Fibroblast of upper back skin (primary cell): ENCODE measurements at places on chromosomes 16 and 17.

GRCh38 chr17:64154717-64155116 is 24.8 kb upstream of the ERN1 start:
- DNase-seq = no peak

DNA sequence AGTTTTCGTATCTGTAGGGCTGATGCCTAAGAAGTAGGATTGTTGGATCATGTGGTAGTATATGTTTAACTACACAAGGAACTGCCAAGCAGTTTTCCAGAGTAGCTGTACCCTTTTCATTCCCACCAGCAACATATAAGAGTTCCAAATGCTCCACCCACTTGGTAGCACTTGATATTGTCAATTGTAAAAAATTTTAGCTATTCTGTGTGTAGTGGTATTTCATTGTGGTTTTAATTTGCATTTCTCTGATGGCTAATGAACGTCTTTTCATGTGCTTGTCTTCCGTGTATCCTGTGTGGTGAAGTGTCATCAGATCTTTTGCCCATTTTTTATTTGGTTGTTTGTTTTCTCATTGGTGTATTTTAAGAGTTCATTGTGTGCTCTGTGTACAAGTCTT is 69.7 kb downstream of the TANC2 start:
- peak; percentile 54 for DNase-seq

- DNase-seq = no peak
These were observed 179.6 kb downstream of the CCT6B start for GRCh38 chr17:34781571-34782108.

DNA sequence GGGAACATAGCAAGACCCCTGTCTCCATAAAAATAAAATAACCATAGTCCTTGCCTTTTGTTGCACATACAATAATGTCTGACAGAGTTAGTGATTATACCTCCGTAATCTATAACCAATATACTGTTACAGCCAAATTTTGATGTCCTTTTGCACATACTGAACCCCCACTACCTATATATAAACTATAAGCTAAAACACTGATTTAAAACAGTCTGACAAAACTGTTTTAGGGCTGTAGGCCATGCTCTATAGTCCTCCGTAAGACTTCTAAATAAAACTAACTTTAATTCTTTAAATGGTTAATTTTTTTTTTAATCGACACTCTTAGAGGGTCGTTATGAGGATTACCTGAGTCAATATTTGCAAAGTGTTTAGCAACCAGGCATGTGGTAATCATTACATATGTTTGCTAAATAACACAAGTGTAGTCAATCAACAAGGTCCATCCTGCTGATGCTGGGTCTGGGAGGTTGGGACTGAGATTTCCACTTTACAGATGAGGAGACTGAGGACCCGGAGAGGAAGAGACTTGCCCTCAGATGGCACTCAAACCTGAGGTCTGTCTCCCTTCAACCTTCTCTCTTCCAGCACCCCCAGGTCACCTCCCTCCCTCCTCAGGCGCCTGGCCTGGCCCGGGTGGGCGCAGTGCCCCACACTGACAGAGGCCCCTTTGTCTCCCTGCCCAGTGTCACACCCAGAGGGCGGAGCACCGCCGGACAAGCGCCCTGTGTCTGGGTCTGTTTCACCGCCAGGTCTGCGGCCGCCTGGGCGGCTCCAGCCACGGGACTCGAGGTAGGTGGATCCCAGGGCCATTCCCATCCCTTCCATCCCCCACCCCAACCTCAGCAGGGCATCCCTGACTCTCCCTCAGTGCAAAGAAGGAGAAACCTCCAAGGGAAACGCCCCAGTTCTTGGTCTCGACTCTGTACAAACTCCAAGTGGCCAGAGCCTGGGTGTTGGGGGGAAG is 10.3 kb downstream of the ZNF385C start:
- no peak for DNase-seq

DNA sequence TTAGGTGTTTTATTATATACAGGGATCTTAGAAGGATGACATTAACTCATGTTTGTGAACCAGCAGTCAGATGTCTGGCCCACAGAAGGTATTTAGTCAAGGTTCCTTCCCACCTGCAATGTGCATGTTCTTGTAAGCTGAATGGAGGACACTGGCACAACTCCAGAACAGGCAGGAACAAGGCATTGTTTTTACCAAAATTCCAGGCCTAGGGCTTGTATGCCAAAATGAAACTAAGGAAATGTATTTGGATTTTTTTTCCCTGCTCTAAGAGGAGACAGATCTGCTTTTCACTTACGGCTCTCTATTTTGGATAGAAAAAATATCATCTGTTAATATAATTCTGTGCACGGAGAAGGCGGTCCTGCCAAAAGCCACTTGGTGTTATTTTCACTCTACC is 312.5 kb downstream of the GRIN2A start:
- no peak for DNase-seq

DNA sequence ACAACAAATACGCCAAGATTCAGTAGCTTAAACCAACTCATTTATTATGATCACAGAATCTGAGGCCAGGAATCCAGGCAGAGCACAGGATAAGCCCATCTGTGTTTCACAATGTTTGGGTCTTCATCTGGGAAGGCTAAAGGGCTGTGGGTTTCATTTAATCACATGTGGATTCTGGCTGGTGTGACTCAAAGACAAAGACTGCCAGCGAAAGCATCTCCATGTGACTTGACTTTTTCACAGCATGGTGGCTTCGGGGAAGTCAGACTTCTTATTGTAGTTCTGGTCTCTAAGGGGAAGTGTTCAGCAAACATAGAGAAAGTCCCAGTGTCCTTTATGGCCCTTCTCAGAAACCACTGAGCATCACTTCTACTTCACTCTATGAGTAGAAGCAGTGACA is 1014.4 kb upstream of the GOT2 start:
- DNase-seq = peak; percentile 18

DNA sequence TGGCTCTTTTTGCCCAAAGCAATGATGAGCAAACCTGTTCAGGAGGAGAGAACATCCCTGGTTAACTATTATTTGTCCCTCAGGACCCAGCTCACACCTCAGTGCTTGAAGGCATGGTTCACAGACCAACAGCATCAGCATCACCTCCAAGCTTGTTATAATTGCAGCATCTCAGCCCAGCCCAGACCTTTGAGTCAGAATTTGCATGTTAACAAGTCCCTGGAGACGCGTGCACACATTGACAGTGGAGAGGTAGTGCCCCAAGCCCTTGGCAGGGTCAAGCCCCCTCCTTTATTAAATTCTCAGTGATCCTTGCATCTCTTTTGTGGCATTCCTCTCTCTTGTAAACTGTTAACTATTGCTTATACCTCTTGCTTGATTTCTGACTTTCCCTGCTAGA is 488.6 kb downstream of the HAPSTR1 start:
- DNase-seq = no peak

- no peak for DNase-seq
These were observed 8.9 kb upstream of the TENT4B start for GRCh38 chr16:50144211-50144610.

DNA sequence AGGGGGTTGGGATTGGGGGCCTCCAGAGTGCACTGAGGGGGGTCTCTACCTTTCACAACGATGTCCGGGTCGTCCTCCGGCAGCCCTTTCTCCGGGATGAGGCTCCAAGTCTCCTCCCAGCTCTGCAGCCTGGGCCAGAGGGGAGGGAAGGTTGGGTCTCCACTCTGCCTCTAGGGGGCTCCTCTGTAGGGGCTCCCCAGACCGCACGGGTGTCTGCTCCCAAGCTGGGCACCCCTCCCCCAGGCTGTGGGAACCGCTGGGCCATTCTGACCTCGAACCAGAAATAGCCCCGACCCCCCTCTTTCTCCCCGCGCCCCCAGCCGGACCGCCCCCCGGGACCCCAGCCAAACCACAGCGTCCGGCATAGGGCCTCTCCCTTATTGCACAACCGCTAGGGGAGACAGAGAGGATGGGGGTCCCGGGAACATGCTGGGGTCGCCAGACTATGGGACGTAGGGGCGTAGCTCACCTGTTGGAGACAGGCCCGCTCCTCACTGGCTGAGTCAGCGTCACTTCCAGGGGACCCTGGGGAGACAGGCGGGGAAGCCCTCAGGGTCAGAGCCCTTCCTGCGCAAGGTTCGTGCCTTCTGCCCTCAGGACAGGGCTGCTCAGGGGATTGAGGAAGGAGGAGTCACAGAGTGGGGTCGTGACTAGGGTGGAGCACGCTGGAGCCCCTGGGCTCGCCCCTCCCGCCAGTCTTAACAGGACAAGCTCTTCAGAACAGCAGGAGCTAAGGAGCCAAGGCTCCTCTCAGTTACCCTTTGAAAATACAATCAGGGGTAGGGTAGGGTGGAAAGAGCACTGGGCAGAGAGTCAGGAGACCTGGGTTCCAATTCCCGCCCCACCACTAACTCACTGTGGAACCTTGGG is 2.7 kb downstream of the PLEKHH3 start:
- peak; percentile 60 for DNase-seq

GRCh38 chr16:88432753-88433152 is 20.3 kb upstream of the ZFPM1 start:
- DNase-seq = no peak

- peak; percentile 25 for DNase-seq
These were observed 3.9 kb upstream of the WFIKKN2 start for GRCh38 chr17:50831471-50831928.

GRCh38 chr17:36888236-36888951 is 48.9 kb upstream of the LHX1 start:
- DNase-seq = no peak

GRCh38 chr17:33220036-33220435 is 73.1 kb downstream of the ASIC2 start:
- no peak for DNase-seq

DNA sequence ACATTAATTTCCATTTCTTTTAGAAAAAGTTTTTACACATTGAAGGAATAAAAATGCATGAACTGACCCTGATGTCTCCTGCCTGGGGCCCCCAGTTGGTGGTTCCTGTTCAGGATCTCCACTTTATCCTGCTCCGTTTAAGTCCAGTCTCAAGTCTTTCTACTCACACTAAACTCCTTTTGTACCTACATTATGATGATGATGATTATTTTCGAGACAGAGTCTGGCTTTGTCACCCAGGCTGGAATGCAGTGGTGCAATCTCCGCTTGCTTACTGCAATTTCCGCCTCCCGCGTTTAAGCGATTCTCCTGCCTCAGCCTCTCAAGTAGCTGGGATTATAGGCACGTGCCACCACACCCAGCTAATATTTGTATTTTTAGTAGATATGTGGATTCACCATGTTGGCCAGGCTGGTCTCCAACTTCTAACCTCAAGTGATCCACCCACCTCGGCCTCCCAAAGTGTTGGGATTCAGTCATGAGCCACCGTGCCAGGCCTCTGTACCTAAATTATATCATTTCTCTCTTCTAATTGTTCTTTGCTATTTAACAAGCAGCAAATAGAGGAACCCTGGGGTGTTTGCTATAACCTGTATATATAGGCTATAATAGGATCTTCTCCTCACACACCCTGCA is 2.2 kb upstream of the FOXK2 start:
- DNase-seq = no peak

DNA sequence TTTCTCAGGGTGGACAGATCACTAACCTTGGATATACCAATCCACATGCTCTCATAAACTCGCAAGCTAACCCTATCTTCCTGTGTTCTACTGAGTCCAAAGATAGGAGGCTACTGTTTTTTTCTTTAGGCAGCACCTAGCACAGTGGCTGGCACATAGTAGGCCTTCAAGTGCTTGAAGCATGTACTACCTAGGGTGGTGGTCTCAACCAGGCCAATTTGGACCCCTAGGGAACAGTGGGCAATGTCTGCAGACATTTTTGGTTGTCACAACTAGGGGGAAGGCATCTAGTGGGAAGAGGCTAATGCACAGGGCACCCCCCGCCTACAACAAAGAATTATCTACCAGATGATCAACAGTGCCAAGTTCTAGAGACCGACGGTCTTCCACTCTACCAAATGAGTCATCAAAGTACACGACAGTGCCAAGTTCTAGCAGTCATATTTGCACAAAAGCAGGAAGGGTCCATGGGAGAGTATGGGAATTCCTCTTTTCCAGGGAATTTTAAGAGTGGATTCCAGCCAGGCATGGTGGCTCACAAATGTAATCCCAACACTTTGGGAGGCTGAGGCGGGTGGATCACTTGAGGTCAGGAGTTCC is 390.3 kb downstream of the SLC39A11 start:
- DNase-seq = peak; percentile 78

GRCh38 chr16:31513126-31513525 is 4.9 kb upstream of the RUSF1 start:
- peak; percentile 63 for DNase-seq

GRCh38 chr16:79253100-79253631 is 347.4 kb downstream of the MAF start:
- DNase-seq = no peak

DNA sequence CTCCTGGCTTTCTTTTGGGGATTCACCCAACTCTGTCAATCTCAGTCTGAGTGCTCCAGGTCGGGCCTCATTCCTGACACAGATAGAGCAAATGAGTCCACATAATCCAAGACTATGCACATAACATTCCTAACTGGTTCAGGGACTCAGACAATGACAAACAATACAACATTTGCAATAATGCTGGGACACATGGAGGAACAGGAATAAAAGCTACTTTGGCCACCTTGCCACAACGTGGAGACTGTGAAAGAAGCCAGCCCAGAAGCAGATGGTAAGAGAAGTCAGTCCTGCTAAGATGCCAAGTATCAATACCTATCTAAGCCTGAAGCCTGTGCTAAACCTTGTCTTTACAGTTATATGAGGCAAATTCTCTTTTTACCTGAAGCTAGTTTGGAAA is 39.0 kb downstream of the GLG1 start:
- no peak for DNase-seq

- no peak for DNase-seq
These were observed 116.9 kb upstream of the ZKSCAN2 start for GRCh38 chr16:25374556-25374955.

DNA sequence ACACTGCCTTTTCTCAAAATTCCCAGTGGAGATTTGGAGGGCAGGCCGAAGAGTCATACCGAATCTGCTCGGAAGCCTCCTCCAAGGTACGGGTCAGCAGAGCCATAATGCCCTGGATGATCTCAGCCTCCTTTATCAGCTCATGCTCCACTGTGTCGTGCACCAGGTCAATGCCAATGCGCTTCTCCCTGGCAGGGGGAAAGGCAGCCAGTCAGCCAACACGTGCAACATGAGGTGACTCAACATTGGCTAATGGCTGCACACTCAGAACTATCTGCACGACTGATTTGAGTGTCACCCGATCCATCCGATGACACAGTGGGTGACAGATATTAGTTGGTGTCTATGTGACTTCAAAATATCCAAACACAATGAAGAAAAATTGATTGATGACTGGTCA is 15.8 kb downstream of the TEKT1 start:
- DNase-seq = no peak

GRCh38 chr16:14286368-14287230 is 215.5 kb downstream of the MRTFB start:
- DNase-seq = no peak
